ENCODE measurements at places on chromosomes 3 and 15.

DNA sequence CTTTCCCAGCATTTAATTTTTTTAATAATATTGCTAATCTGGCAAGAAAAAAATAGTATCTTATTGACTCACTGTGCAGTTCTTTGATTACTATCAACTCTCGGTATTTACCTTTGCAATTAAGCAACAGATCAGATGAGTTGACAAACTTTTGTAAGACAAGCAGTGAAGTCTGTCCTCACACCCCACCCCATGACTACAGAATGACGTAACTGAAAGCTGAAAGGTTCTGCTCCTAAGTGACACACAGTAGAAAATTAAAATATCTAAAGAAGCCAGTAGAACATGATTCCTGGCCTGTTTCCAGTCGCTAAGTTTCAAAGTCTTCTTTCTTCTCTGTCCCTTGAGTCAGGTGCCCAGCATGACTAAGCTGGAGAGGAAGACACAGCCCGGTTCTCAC lies 135.5 kb downstream of the STT3B start:
- DNase-seq: no peak

DNA sequence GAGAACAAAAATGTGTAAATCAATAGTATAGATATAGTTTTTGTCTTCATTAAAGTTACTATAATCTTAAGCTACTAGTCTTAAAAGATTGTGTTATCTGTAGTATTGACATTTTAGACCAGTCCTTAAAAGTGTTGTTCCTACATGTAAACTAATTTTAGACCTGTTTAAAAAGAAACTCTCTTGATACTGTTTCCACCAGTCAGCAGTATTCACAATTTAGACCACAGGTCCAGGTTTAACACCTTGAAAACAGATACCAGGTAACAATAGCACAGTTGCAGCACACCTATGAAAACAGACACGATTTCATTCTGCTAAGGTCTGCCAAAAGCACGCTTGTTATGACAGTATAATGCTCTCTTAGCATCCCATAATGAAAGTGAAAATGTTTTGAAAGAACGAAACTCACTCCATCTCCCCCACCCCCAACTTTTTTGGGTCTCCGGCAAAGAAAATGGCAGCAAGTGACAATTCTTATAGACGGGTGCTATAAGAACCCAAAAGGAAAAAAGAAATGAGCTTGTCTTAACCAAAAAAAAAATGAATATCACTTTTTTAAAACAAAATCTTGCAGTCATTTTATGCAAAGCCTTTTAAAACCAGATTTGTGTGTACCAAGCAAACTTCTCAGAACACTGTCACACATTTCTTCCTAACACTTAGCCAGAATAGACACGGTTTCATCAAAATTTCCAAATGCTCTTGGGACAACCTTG lies 1.6 kb downstream of the EIF4E3 start:
- DNase-seq: no peak

DNA sequence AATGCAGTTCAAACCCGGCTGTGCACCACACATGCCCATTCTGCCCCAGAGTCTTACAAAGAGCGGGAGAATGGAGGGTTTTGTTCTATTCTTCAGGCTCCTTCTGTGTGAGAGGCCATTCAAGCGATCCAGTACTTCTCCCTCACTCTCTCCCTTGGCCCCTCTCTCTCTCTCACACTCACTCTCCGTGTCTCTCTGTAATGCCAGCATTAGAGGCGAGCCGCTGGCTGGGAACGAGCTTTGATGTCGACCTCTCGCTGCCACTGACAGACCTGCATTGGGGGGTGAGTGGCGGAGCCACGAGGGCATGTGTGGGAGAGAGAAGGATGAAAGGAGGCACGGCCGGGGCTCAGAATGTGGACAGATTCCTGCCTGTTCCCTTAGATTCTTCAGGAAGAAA lies 231.7 kb upstream of the ARRDC4 start:
- no peak for DNase-seq

GRCh38 chr3:14768182-14768790 lies 50.5 kb upstream of the FGD5 start:
- DNase-seq: no peak

GRCh38 chr15:89399238-89400115 lies 64.9 kb upstream of the POLG start:
- no peak for DNase-seq

- no peak for DNase-seq
Observed at GRCh38 chr15:39312984-39313383, 267.9 kb upstream of the THBS1 start.

DNA sequence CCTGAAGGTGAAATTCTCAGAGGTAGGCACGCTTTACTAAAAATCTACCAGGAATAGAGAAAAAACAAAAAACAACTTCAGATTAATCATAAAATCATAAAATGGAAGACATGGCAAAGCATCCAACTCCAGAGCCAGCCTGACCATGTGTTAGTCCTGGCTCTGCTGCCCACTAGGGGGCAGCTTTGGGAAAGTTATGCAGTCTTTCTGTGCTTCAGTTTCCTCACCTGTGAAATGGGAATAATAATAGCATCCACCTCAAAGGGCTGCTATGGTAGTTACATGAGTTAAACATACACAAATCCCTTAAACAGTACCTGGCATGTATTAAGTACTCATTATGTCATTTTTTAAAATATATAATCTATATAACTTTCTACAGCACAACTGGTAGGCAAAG lies 52.3 kb downstream of the WNT5A start:
- no peak for DNase-seq

DNA sequence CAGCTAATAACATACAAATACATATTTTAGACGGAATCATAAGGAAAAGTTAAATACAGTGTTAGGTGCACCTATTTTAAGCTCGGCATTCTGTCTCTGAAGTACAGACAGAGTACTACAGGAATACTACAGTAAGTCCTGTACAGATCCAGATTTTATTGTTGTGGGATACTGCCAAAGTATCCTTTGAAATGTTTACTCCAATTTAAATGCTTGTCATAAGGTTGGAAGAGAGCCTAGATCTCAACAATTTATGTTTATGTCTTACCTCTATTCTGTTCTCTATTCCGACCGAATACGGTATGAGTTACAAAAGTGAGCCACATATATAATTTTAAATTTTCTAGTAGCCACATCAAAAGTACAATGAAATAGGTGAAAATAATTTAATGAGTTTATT lies 25.3 kb downstream of the PLD1 start:
- no peak for DNase-seq

DNA sequence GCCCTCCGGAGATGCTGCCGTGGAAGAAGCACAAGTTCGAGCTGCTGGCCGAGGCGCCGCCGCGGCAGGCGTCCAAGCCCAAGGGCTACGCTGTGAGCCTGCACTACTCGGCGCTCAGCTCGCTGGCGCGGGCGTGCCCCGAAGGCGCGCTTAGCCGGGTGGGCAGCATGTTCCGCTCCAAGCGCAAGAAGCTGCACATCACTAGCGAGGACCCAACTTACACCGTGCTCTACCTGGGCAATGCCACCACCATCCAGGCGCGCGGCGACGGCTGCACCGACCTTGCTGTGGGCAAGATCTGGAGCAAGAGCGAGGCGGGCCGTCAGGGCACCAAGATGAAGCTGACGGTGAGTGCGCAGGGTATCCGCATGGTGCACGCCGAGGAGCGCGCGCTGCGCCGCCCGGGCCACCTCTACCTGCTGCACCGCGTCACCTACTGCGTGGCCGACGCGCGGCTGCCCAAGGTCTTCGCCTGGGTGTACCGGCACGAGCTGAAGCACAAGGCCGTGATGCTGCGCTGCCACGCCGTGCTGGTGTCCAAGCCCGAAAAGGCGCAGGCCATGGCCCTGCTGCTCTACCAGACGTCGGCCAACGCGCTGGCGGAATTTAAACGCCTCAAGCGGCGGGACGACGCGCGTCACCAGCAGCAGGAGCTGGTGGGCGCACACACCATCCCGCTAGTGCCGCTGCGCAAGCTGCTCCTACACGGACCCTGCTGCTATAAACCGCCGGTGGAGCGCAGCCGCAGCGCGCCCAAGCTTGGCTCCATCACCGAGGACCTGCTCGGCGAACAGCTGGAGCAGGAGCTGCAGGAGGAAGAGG lies 1.3 kb downstream of the FAM43A start:
- peak; percentile 34 for DNase-seq

- no peak for DNase-seq
Observed at GRCh38 chr15:72907733-72908132, 124.2 kb upstream of the ADPGK start.

GRCh38 chr3:72035606-72036005 lies 250.7 kb upstream of the PROK2 start:
- DNase-seq: no peak

- no peak for DNase-seq
Observed at GRCh38 chr3:151062611-151063010, 22.9 kb upstream of the MED12L start.

DNA sequence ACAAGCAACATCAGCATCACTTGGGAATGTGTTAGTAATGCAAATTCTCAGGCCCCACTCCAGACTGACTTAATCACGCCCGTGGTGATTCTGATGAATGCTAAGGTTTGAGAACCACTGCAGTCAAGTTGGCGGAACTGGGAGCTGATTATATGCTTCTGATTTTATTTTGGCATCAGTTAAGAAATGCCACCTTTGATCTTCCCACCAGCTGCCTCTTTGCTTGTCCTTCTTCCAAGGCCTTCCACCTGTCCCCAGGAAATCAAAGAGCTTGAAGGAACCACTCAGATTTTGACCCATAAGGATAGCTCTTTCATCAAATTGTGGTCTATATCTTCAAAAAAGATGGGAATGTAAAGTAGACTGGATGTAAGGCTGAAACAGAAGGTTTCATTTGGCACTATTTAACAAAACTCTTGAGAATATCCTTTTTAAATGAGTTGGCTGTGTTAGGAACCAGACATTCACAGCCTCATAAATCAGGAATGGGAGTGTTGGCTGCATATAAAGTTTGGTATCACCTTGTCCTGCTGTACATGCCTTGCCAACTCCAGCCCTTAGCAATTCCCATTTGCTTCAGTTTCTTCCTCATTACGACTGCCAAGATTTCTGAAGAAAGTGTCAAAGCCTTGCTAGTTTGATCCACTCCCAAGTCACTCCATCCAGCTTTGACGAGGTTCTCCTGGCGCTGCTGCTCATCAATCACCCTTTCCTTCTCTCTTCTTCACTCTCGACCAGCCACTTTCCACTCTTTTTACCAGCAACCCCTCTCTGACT lies 125.8 kb upstream of the NPHP3 start:
- no peak for DNase-seq

DNA sequence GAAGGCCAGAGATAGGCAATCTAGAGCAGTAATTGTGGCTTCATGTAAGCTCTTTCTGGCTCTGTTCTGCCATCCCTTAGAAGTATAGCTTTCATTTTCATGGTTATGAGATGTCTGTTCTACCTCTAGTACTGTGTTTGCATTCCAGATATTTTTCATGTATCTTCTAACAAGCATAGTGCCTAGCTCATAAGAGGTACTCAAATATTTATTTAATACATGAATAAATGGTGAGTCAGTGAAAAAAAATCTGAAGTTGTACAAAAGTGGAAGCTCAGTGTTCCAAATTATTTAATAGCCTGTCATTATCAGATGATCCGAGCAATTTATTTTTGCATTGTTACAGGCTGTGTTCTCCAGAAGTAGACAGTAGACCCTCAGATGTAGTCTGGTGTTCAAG lies 64.3 kb downstream of the OXSM start:
- DNase-seq: no peak

GRCh38 chr3:40741729-40742128 lies 217.0 kb downstream of the ZNF621 start:
- no peak for DNase-seq

DNA sequence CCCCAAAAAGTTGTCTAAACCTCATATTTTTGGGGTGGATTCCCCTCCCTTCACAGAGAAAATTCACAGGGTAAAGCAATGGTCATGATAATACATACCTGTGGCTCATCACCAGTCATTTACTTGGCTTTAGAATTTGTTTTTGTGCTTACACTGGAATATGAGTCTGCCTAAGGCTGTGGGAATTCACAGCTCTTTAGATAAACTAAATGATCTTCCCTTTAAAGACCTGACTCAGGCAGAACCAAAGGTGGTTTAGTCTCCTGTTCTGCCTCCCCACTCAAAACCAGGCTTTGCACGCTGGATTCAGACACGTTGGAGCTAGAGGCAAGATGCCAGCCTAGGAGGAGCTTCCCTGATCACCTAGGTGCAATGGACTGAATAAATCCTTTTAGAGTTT lies 40.3 kb upstream of the BNC1 start:
- no peak for DNase-seq

DNA sequence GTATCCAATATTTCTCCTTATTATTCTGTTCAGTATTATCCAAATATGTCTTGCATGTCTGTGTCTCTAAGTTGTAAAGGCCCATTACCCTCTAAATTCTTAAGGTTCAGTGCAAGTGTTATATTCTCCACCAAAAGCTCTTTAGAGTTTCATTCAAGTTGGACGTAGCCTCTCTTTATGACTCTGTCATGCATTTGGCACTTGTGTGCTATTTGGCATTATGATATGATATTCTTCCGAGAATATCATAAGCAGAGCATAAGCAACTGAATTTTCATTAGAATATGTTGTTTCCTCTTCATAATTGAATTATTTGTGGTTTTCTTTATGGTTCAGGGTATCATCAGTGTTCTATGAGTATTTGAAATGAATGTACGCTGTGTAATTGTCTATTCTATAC lies 594.2 kb downstream of the NAALADL2 start:
- no peak for DNase-seq

GRCh38 chr15:34721802-34722438 lies 32.9 kb downstream of the GJD2 start:
- peak; percentile 28 for DNase-seq

GRCh38 chr3:138944929-138945708 lies 1.8 kb downstream of the FOXL2 start:
- DNase-seq: no peak

GRCh38 chr3:117567382-117567781 lies 857.8 kb downstream of the TUSC7 start:
- no peak for DNase-seq

DNA sequence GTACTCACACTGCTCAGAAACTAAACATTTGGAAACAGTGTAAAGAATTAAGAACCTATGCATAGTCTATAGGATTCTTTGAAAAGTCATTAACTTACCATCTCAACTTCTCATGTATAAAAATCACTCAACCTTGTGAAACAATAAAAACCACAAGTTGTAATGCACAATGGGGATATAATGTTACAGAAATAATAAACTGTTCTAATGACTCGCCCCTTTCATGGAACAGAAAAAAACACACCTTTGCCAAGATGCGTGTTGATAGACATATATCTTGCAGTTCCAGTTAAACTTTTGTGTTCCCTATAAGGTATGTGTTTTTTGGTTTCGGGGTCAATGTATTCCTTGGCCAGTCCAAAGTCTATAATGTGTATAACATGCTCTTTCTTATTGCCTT lies 50.8 kb upstream of the PPIB start:
- no peak for DNase-seq

DNA sequence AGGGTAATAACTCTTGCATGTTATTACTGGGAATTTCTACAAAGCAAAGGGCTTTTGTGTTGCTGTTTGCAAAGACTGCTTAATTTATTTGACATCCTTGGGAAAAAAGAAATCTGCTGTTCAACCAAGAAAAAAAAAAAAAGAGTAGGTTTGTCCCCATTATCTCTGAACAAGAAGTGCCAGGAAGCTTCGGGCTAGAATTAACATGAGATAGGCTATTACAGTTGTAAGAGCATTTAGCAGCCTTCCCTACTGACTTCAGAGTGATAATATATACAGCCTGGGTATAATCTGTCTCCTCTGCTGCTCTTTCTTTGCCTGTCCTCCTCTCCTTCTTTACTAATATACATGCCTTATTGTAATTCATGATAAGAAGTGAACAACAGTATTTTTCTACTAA lies 23.3 kb upstream of the CHMP2B start:
- no peak for DNase-seq

Data from NCI-H187 (cell line).